ENCODE measurements at places on chromosomes 5 and 9.

DNA sequence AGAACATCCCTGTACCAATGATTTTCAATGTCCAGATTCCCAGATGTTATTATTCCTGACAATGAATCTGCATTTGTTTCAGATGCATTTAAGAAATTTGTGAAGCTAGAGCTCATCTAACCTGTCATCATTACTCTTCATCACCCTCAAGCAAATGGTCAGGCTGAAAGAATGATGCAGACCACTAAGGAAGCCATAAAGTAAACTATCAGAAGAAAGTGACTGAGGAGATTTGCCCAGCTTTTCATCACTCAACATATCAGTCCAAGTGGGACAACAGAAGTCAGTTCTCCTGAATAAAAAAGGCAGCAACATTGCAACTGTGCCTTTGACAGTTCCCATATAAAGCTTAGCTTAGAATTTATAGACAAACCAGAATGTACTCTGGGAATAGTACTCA, 419.9 kb downstream of the PDE4D start:
- DNase-seq, result no peak

DNA sequence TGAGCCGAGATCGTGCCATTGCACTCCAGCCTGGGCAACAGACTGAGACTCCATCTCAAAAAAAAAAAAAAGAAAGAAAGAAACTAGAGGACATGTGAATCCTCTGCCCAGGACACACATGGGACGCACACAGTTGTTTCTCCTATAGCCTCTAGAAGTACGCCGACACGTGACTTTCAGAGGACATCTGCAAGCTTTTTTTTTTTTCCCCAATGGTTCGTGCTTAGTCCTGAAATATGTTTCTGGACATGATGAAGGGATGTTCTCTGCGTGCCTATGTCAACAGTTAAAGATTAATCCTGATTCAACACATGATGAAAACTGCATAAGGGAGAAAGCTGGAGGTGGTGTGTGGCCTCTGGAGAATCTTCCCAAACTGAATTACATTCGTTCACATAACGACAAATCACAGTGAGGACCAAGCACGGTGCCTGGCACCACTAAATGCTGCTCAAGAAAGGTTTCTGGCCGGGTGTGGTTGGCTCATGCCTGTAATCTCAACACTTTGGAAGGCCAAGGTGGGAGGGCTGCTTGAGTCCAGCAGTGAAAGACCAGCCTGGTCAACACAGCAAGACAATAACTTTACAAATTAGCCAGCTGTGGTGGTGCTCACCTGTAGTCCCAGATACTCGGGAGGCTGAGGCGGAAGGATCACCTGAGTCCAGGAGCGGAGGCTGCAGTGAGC, 9.8 kb downstream of the COL23A1 start:
- DNase-seq, result no peak

GRCh38 chr5:72255237-72255636, 64.8 kb downstream of the MRPS27 start:
- no peak for DNase-seq

DNA sequence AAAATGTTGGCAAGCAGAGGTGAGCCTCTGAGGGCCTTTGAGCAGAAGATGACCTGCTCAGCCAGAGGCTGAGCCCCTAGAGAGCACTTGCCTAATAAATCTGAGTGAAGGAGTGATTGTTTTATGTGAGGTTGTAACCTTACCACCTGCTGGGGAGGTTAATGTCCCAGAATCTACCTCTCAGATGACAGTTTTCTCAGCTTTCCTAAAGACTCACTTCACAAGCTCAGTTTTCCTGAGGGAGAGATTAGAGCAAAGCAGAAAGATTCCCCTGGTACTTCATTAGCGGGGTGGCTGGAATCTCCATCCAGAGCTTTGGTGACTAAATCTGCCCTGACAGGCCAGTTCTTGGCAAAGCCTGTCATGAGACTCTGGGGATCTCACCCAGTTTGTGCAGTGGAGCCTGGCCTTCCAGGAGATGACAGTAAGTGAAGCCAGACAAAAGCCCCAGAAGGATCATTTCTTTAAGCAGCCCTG, 48.8 kb upstream of the GALNT10 start:
- no peak for DNase-seq

DNA sequence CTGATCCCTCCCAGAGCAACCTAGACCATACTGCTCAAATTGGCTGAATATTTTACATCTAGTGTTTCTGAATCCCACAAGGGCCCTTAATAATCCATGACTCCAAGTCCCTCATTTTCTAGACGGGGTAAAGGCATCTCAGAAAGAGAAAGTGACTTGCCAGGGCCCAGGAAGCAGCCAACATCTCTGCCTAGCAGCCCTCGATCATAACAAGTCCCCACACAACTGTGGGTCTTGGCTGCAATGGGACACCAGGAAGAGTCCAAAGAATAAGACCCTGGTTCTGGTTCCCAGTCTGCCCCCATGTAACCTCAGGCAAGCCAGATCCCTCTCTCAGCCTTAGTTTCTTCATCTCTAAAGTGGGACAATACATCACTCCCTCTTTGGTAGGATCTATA, 6.3 kb downstream of the ANXA6 start:
- no peak for DNase-seq

DNA sequence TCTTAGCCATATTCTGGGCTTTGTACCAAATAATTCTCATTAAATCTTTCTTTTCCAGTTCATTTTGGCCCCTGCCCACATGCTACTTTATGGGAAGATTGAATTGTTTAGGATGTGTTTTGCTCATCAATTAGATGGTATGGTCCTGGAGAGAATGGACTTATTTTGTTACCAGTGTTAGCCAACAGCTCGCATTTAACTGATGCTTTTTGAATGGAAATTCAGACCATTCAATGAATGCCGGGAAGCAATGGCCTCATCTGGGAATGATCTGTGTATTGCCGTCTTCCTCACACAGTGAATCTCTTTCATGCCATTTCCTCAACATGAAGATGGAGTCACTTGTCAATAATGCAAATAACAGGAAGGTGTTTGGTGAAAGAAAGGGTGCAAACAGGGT, 370.6 kb upstream of the PIK3R1 start:
- DNase-seq, result no peak

DNA sequence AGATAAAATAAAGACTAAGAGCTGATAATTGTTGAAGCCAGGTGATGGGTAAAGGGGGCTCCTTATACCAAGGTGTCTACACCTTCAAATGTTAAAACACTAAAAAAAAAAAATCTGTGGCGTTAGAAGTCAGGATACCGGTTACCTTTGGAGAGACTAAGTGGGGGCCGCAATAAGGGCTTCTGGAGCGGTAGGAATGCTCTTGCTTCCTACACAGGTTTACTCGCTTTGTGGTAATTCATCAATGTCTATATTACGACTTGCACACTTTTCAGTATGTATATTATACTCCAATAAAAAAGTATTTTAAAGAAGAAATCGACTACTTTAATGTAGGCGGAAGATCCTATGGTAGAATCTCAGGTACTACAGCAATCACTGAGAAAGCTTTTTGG, 12.5 kb downstream of the MRPS27 start:
- DNase-seq, result no peak

DNA sequence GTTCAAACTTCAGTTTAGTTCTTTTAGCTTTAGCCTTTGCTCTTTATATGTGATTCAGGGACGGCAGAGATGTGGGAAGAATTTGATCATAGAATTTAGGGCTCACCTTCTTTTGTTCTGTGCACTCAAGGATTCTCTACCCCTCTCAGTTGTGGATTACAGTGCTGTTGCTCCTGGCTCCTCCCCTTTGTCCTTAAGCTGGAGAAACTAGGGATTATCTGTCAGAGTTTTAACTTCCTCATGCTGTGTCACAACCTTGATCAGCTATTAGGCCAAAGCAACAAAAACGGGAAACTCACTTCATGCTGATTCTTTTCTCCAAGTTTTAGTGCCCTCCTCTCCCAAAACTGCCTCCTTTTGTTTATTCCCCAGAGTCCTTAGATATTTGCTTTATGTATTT, 13.0 kb upstream of the PCDHAC2 start:
- DNase-seq, result no peak

- no peak for DNase-seq
Measured at GRCh38 chr9:124174433-124174832, 83.3 kb upstream of the NEK6 start.

GRCh38 chr9:131087354-131087893, 8.9 kb upstream of the AIF1L start:
- DNase-seq, result no peak

GRCh38 chr9:107784235-107784958, 294.8 kb upstream of the KLF4 start:
- peak; percentile 54 for DNase-seq

- DNase-seq, result peak; percentile 62
Measured at GRCh38 chr9:109182940-109183798, 16.1 kb upstream of the FRRS1L start.

DNA sequence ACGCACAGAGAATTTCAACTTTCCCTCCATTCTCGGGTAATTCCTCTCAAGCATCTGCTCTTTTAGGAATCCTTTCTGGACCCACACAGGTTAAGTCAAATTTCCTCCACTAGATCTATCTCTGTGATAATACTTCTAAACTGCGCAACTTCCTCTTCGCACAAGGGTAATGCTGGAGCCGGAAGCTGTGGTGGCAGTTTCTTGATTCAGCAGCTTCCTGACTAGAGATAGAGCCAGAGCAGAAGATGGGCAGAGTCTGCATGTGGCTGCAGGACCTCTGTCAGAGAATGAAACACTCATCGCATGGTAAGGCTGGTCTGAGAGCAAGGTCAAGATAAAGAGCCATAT, 11.1 kb upstream of the CDC42SE2 start:
- DNase-seq, result no peak

DNA sequence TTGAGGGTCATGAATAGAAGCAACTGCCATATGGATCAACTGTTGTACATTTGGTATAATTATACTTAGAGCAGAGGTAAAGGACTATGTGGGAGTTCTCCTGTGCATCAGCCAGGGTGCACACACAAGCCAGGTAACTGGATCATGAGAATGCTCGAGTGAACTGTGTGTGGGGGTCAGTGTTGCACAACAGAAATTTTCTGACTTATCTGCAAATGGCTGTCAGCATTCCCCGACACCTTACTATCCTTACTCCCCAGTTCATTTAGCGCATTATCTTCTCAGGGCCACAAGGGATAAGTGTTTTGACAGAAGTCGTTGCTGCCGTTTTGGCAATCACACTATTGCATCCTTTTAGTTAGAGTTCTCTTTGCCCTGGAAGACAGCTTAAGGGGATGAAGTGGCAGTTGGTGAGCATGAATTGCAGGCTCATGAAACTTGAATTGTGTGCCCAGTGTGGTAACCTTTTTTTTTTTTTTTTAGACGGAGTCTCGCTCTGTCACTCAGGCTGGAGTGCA, 1.7 kb downstream of the CANX start:
- DNase-seq, result no peak

DNA sequence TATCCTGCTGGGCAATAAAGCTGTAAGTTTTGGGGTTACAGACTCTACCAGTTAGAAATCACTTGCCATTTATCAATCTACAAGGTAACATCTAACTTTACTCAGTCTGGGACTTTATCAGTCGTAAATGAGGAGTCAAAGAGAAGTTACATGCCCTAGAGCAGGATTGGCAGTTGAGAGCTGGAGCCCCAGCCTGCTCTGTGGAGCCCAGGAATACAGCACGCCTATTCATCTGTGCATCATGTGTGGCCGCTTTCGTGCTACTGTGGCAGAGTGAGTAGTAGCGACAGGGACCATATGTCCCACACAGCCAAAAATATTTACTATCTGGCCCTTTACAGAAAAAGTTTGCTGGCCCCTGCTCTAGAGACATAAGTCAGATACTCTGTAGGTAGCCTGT, 152.5 kb upstream of the NTRK2 start:
- DNase-seq, result no peak

GRCh38 chr5:74122979-74123590, 497.1 kb downstream of the ARHGEF28 start:
- DNase-seq, result no peak

DNA sequence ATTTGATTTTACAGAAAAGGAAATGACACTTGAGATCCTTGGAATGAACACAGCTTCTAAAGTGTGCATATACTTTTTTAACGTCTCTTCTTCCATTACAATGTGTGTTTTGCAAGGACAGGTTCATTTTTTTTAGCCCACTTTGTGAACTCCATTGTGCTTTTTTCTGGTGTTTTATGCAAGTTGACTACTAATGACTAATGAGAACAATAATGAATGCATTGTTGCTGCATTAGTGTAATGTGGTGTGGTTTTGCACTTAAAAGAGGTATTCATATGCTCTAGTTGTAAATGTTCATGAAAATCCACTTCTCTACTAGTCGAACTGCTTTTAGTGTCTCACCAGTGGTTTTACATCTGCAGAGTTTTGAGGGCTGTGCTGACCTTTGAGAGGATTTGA, 93.6 kb downstream of the UHRF2 start:
- peak; percentile 61 for DNase-seq

DNA sequence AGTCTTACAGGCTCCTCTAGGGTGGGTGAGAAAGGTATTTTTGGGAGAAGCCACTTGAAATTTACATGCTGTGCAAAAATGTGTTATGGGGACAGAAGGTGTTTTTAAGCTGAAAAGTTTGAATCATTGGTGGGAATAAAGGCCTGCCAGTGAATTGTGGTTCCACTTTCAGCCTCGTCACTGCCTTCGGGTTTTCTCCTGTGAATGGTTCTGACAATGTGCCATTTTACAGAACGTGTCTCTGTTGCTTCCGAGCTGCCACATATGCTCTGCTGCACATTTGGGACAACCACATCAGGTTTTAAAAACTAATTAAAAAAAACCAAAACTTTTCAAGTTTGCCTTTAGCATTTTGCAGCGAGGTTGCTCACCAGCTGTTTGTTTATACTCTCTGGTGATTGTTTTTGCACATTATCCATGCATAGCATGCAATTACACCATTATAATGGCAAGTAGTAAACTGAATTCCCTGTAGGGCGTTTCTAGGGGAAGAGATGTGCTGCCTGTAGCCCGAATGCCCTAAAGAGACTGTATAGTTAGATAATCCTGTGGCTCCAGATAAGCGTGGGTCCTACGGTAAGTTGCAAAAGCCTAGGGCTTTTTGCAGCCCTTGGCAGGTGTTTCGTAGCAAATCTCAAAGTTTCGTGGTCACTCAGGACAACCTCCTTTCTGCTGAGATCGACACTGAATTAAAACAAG, 40.1 kb upstream of the SUB1 start:
- DNase-seq, result no peak

GRCh38 chr5:154732212-154732611, 23.0 kb upstream of the LARP1 start:
- no peak for DNase-seq

DNA sequence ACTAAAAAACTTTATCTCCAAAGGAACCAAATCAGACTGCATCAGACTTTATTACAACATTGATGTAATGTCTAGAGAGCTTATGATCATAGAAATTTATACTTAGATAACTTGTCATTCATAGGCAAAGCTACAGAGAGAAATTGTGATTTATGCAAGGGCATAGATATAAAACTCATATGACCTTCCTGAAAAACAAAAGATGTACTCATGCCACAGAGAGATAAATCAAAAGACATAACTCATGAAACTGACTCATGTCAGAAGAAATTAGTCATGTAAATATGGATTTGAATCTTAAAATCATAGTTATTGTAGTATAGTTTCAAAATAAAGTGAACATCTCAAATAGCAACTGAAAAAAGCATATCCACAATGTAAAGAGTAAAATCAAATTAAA, 186.2 kb downstream of the GABBR2 start:
- no peak for DNase-seq

GRCh38 chr5:999724-1000123, 8.9 kb upstream of the NKD2 start:
- no peak for DNase-seq
